GM23248 (cell line): ENCODE measurements at places on chromosomes 5 and 9. TPM values are rescaled to one million over a fixed set of nuclear protein-coding genes. Genes with fewer than 3 reads are reported as not detected.

LCN15 gene
- polyA plus RNA-seq: not detected in 2 replicates

ENTREP1 gene
- polyA plus RNA-seq: not detected in 2 replicates

FYB1 gene
- polyA plus RNA-seq: 0.08 and 0.11 TPM in 2 replicates

DNA sequence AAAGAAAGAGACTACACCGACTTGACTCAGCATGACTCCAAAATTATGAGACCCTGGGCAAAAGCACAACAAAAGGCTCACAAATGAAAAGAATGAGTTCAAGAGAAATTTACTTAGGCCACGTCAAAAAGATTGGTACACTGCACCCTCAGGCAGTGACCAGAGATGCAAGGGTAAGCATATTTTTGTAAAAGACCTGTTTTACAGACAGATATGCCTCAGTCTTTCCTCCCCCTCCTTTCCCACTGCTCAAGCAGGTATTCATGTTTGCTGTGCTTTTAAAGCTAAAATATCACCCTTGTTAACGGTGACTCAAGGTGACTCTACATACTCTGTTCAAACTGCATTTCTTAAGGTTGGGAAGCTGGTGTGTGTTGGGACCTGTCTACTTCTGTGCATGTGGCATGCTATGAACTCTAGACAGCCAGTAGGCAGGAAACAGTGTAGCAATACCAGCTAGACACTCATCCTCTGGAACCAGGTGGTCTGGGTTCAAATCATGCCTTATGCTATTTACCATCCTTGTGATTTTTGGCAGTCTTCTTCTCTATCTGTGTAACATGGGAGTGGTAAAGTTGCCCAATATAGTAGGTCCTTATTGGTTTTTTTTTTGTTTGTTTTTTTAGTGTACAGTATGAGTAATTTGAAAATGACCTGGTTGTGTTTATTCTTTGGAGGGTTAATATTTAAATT lies 98.7 kb downstream of the TLE4 start:
- peak; percentile 21 for DNase-seq
- peaks cover 5% of the 10 kb centered on the region; the same call in 1 of the 2 replicates for H3K36me3 ChIP-seq
- no peak overlapping the region for H3K4me3 ChIP-seq
- H3K4me1 ChIP-seq: peaks cover 9% of the 10 kb centered on the region

DNA sequence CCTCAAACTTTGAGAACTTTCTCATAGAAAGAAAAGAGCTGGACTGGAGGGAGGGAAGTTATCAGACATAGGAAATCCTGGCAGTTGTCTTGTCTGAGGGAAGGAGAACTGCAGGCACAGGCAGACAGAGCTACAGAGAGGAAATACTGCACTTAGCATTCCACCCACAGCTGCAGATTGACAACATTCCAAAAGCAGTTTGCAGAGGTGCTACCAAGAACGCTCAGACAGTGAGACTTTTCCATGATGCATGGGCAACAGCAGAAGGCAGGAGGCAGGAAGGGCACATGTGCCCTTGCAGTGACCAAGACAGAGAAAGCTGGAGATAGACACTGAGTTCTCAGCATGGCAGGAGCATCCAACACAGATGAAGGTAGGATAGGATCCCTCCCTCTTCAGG lies 327.5 kb upstream of the ZNF462 start:
- H3K27ac ChIP-seq: no peak overlapping the region
- H3K27me3 ChIP-seq: no peaks in the 10 kb centered on the region
- no peak for DNase-seq
- H3K4me1 ChIP-seq: no peaks in the 10 kb centered on the region

DNA sequence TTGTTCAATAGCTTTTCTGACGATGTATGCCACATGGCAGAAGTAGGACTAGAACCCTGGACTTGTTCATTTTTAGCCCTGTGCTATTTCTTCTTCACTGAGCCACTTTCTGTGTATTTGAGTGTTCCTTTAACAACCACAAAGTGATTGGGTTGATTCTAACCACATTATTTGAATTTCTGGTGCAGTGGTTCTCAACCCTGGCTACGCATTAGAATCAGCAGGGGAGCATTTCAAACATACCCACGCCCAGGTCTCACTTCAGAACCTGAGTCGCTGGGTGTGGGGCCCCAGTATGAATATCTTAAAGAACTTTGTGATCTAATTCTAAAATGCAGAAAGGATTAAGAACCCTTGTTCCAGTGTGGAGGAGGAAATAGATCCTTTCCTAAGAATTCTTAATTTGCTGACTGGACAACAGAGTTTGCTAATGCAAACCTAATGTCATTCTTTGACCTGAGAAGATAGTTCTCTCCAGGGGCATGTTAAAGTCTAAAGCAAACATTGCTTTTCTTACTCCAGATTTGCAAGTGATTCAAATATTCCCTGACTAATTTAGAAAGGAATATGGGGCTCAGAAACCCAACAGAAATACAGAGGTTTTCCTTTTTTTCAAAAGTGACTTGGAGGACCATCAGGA lies 75.4 kb upstream of the GDNF start:
- H3K4me1 ChIP-seq: no peaks in the 10 kb centered on the region
- H3K27me3 ChIP-seq: peaks cover 71% of the 10 kb centered on the region
- no peak for DNase-seq

- peak; percentile 28 for DNase-seq
- H3K27ac ChIP-seq: no peak overlapping the region
Observed at GRCh38 chr5:130055572-130055971, 151.3 kb downstream of the CHSY3 start.

DNA sequence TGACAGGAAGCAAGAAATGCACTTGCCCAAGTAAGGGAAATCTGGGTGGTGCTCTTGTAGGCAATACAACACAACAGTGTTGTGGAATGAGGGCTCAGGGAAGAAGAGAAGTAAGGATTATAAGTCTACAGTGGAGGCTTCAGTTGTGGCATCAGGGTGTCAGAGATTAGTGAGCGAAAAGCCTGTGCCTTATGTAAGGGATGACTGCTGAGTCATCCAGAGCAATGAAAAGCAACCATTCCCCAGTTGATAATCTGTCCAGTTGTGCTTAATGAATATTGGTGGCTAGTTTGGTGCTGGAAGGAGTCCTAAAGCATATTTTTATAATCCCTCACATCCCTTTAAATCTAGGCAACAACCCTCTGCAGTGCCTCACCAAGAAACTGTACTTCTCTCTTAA lies 42.0 kb downstream of the FBXO38 start:
- no peak for DNase-seq
- no peaks in the 10 kb centered on the region for H3K27me3 ChIP-seq
- H3K4me1 ChIP-seq: no peaks in the 10 kb centered on the region
- peaks cover 71% of the 10 kb centered on the region for H3K36me3 ChIP-seq

DNA sequence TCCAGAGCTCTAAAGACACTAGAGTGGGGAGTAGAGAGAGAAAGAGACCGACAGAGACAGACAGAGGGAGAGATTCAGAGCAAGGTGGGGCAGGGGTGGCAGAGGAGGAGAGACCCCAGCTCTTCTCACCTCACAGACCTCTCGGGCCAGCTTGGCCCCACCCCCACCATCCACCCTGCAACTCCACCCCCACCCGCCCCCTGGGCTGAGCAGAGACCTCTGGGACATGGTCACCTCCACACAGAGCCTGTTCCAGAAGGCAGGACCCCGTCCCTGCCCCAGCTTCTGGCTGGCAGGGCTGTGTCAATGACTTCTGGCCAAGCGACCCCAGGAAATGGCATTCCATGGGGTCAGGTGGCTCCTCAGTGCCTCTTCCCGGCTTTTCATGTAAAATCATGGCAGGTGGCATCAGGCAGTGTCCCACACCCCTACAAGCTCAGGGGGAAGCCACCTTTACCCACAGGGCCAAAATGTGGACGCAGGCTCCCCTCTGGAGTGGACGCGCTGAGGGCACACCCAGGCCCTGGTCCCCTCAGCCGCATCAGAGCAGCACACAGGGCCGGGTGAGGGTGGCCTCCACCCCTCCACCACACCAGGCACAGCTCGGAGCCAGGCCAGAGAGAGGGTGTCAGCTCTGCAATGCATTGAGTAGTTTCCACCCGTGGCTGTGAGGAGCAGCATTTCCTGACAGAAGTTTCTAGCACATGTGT lies 131.2 kb upstream of the LPCAT1 start:
- no peak for DNase-seq
- no peaks in the 10 kb centered on the region for H3K4me1 ChIP-seq
- H3K27me3 ChIP-seq: peaks cover 45% of the 10 kb centered on the region
- H3K36me3 ChIP-seq: no peaks in the 10 kb centered on the region

- peak; percentile 90 for DNase-seq
- H3K36me3 ChIP-seq: no peaks in the 10 kb centered on the region
- H3K27ac ChIP-seq: peak overlapping the region; percentile 65
- peak overlapping the region; percentile 13; the same call in 1 of the 2 replicates for H3K4me3 ChIP-seq
Observed at GRCh38 chr5:22596404-22596970, 256.7 kb downstream of the CDH12 start.

GRCh38 chr9:91814201-91814600 lies 135.8 kb downstream of the ROR2 start:
- H3K4me3 ChIP-seq: no peak overlapping the region
- no peak for DNase-seq
- H3K4me1 ChIP-seq: peaks cover 21% of the 10 kb centered on the region
- H3K36me3 ChIP-seq: no peaks in the 10 kb centered on the region

DNA sequence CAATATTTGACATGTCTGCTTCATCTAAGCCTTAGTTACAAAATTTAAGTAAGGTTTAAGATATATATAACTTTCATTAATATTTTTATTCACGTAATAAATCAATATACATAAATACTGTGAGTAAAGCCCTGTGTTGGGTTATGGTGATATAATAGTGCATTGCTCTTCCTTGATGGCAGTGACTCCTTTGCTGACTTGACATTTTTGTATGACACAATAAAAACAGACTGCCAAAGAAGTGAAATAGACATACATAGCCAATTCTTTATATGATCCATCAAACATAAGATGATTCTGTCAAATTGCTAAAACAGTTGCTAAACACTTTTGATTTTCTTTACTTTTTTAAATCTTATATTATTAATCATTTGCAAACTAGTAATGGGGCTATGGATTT lies 1518.2 kb downstream of the EFNA5 start:
- H3K27me3 ChIP-seq: no peaks in the 10 kb centered on the region
- H3K4me1 ChIP-seq: no peaks in the 10 kb centered on the region
- no peak overlapping the region for H3K4me3 ChIP-seq
- DNase-seq: no peak
- no peak overlapping the region for H3K27ac ChIP-seq
- H3K36me3 ChIP-seq: no peaks in the 10 kb centered on the region

DNA sequence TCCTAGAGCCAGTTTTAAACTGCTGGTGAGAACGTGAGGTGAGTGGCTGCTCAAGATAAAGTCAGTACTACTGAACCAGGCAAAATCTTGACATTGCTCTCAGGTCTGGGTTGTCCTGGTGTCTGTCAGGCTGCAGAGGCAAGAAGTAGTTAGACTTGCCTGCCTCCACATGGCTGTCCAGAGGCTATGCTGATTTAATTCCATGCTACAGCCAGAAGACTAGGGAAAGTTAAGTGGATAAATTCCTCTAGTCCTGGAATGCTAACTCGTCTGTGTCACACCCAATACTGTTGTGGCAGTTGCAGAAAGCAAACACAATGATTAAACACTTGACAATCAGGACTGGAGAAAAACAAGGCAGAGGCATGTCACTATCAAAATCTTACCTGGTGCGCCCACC lies 118.9 kb downstream of the ACER2 start:
- no peak overlapping the region for H3K27ac ChIP-seq
- no peak for DNase-seq
- H3K27me3 ChIP-seq: 0 out of 2 replicates have a peak, but pooled peaks cover 3% of the 10 kb centered on the region
- H3K36me3 ChIP-seq: no peaks in the 10 kb centered on the region
- no peaks in the 10 kb centered on the region for H3K4me1 ChIP-seq
- no peak overlapping the region for H3K4me3 ChIP-seq

GRCh38 chr9:102035929-102036328 lies 297.5 kb upstream of the GRIN3A start:
- no peaks in the 10 kb centered on the region for H3K36me3 ChIP-seq
- H3K27ac ChIP-seq: no peak overlapping the region
- H3K4me3 ChIP-seq: no peak overlapping the region
- DNase-seq: no peak

GRCh38 chr5:134958755-134959154 lies 9.0 kb upstream of the CATSPER3 start:
- H3K4me3 ChIP-seq: no peak overlapping the region
- H3K27me3 ChIP-seq: no peaks in the 10 kb centered on the region
- no peak overlapping the region for H3K27ac ChIP-seq
- H3K36me3 ChIP-seq: no peaks in the 10 kb centered on the region

GRCh38 chr5:179585941-179586401 lies 35.6 kb downstream of the RUFY1 start:
- no peak overlapping the region for H3K27ac ChIP-seq
- H3K36me3 ChIP-seq: peaks cover 14% of the 10 kb centered on the region; the same call in 1 of the 2 replicates
- no peak overlapping the region for H3K4me3 ChIP-seq
- no peaks in the 10 kb centered on the region for H3K27me3 ChIP-seq
- H3K4me1 ChIP-seq: no peaks in the 10 kb centered on the region
- DNase-seq: no peak

DNA sequence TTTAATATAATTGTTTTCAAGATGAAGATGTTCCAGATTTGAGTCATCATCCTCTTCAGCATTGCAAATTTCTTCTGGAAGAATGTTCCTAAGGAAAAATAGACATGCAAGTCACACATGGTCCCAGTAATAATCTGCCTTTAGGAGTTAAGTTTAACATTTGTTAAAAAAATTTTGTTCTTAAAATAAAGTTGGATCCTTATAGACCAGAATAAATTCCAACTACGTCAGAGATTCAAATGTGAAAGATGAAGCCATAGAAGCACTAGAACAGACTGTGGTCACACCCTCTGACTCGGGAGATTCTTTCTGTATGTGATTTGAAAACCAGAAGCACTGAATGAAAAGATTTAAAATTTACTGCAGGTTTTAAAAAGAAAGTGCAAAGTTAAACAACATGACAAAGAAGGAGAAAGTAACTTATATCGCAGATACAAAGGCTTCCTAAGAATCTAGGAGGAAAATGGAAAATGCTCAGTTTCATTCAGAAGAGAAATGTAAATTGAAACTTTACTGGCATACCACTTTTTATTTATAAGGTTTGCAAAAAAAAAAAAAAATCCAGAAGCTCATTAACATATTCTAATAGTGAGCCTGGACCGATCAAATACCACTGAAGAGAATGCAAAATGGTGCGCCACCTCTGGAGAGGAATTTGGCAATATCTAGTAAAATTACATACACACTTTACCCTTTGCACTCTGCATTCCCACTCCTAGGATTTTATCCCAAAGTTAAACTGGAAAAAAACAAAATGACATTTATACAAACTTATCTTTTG lies 14.3 kb upstream of the ASPN start:
- peak; percentile 58 for DNase-seq
- H3K27ac ChIP-seq: peak overlapping the region; percentile 14; the same call in 1 of the 2 replicates
- H3K4me1 ChIP-seq: peaks cover 39% of the 10 kb centered on the region
- H3K27me3 ChIP-seq: no peaks in the 10 kb centered on the region

- H3K27ac ChIP-seq: no peak overlapping the region
- H3K36me3 ChIP-seq: no peaks in the 10 kb centered on the region
- H3K4me1 ChIP-seq: no peaks in the 10 kb centered on the region
- peaks cover 46% of the 10 kb centered on the region for H3K27me3 ChIP-seq
Observed at GRCh38 chr5:171588790-171589189, 169.3 kb downstream of the FGF18 start.

DNA sequence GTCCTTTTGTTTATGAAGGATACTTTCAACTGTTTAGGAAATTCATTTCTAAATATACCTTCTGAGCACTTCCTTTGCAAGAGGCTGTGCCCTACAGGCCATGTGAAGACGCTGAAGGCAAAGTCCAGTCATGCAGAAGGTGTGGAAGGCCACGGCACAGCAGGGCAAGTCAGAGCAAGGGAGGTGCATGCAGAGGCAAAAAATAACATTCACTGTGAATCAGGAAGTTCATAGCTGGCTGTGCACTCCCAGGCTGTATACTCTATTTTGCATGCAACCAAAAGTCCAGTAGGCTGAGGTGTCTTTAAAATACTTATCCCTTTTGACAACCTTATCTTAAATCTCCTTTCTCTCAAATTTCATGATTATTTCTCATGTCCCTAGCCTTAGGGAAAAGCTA lies 50.3 kb downstream of the GNAQ start:
- peak; percentile 73 for DNase-seq
- H3K4me1 ChIP-seq: peaks cover 39% of the 10 kb centered on the region
- H3K36me3 ChIP-seq: no peaks in the 10 kb centered on the region
- no peaks in the 10 kb centered on the region for H3K27me3 ChIP-seq
- peak overlapping the region; percentile 27; the same call in 1 of the 2 replicates for H3K4me3 ChIP-seq
- peak overlapping the region; percentile 67 for H3K27ac ChIP-seq
